Aorta (tissue), 5 donors: ENCODE measurements at places on chromosomes 5 and 9.

GRCh38 chr9:86413971-86414880 is 60.0 kb upstream of the TUT7 start:
- H3K27ac ChIP-seq: no peak overlapping the region
- no peaks in the 10 kb centered on the region for H3K36me3 ChIP-seq
- DNase-seq: no peak
- no peak overlapping the region for H3K4me3 ChIP-seq
- H3K27me3 ChIP-seq: no peaks in the 10 kb centered on the region
- H3K4me1 ChIP-seq: no peaks in the 10 kb centered on the region

DNA sequence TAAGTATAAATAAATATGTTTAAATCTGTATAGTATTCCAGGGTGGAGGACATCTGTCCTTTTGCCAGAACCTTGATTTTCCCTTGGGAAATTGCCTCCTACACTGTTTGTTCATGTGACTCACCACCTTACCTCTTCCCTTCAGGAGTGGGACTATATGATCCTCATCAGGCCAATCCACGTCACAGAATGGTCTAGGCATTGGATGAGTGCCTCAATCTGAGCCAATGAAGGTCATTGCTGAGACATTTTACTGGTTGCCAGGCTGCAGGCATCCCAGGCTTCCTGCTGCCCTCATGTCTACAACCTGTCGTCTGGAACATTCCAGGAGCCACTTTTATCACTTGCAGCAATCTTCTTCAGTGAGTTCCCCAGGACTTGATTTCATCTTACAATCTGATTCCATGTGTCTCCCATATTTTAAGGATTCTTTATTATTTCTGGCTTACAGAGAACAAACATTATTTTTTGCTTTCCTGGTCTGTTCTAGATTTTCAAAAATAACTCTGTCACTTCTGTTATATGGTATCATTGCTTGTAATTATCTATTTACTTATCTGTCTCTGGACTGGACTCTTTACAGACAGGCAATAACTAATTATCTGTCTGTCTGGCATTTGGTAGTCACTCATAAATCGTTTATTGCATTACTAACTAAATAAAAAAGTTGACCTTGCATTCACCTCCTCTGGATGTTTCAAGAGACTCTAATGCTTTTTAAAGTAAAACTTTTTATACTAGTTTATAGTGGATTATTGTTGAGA is 107.3 kb upstream of the APC start:
- H3K4me3 ChIP-seq: no peak overlapping the region
- H3K27me3 ChIP-seq: no peaks in the 10 kb centered on the region
- no peaks in the 10 kb centered on the region for H3K36me3 ChIP-seq
- no peak for DNase-seq
- H3K4me1 ChIP-seq: no peaks in the 10 kb centered on the region
- no peak overlapping the region for H3K27ac ChIP-seq

DNA sequence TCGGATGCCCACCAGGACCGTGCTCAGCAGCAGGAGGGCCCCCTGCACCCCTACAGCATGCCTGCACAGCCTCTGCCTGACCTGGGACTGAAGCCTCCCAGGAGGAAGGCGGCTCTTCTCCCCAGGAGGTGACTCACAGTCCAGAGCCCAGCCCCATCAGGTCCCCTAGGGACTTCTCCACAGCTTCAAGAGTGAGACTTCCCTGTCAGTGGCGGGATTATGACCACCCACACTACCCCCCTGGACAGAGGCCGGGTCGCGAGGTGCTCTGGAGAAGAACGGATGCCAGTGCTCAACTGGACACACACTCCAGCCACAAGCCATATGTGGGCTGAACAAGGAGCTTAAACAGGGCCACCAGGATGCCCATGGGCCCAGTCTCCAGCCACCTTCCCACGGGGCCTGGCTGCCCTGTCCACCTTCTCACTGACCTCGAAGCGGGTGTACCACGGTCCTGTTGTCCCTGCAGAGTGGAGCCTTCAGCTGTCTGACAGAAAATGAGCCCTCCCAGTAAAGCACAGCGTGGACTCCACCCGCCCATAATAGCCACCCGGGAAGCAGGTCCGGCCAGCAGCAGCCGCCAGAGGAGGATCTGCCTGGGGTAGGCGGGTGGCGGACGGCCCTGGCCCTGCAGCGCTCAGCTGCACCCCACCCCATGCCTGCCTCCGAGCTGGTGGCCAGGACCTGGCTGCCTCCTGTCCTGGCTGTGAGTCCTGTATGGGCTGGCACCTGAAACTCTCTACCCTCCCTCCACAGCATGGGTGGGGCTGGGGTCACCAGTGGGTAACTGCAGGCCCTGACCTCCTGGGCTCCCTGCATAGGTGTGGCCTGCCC is 54.7 kb downstream of the SEMA4D start:
- no peak overlapping the region for H3K4me3 ChIP-seq
- no peak for DNase-seq
- no peaks in the 10 kb centered on the region for H3K36me3 ChIP-seq
- no peaks in the 10 kb centered on the region for H3K4me1 ChIP-seq

DNA sequence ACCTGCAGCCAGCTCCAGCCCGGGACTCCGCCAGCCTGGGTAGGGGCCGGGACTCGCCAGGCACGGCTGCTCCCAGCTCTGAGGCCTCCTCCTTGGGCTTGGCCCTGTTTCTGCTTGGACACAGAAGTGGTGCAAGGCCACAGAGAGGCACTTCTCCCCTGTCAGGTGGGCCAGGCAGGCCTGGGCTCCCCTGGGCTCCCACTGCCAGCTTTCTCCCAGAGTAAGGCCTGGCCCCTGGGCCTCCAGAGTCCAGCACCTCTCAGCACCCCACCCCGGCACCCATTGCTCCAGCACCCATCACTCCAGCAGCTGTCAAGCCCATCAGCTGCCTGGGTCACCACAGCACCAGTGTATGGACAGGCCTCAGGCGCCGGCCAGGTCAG is 71.1 kb upstream of the LRRTM2 start:
- H3K27ac ChIP-seq: no peak overlapping the region

DNA sequence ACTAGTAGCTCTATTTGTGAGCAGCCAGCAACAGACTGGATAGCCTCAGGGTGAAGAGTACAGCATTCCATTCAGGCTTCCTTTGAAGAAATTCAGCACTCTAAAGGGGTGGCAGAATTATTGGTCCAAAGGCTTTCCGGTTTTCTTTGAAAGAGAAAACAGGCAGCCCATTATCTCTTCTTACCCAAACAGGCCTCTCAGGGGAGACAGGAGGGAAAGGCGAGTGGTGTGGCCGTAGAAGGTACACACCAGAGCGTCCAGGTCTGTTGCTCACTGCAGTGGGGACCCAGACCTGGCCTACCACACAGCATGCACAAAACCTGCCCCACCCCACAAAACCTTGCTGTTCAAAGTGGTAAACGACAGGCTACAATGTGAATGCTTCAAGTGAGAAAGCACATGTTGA is 83.3 kb downstream of the ZNF608 start:
- no peaks in the 10 kb centered on the region for H3K27me3 ChIP-seq
- no peak overlapping the region for H3K27ac ChIP-seq
- H3K4me3 ChIP-seq: no peak overlapping the region

GRCh38 chr9:24616863-24617262 is 71.2 kb upstream of the IZUMO3 start:
- no peak overlapping the region for H3K4me3 ChIP-seq
- H3K27me3 ChIP-seq: no peaks in the 10 kb centered on the region
- no peaks in the 10 kb centered on the region for H3K4me1 ChIP-seq
- H3K36me3 ChIP-seq: no peaks in the 10 kb centered on the region
- no peak for DNase-seq

DNA sequence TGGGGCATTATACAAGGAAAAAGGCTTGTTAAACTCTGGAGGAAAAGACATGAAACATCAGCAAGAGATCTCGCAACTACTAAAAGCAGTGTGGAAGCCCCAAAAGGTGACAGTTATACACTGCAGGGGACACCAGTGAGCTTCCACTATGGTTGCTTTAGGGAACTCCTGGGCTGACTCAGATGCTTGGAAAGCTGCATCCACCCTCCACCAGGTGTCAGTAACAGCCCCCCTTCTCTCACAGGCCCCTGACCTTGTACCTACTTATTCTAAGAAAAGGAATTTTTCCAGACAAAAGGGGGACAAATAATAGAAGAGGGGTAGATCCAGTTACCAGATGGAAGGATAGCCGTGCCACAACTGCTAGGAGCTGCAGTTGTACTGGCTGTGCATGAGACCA is 154.4 kb upstream of the COX7C start:
- H3K4me1 ChIP-seq: no peaks in the 10 kb centered on the region
- H3K4me3 ChIP-seq: no peak overlapping the region
- no peaks in the 10 kb centered on the region for H3K27me3 ChIP-seq
- no peaks in the 10 kb centered on the region for H3K36me3 ChIP-seq
- no peak overlapping the region for H3K27ac ChIP-seq

GRCh38 chr5:19777363-19777762 is 210.6 kb downstream of the CDH18 start:
- no peak for DNase-seq
- no peaks in the 10 kb centered on the region for H3K36me3 ChIP-seq
- H3K4me3 ChIP-seq: no peak overlapping the region
- H3K4me1 ChIP-seq: no peaks in the 10 kb centered on the region
- H3K27ac ChIP-seq: no peak overlapping the region
- H3K27me3 ChIP-seq: no peaks in the 10 kb centered on the region

DNA sequence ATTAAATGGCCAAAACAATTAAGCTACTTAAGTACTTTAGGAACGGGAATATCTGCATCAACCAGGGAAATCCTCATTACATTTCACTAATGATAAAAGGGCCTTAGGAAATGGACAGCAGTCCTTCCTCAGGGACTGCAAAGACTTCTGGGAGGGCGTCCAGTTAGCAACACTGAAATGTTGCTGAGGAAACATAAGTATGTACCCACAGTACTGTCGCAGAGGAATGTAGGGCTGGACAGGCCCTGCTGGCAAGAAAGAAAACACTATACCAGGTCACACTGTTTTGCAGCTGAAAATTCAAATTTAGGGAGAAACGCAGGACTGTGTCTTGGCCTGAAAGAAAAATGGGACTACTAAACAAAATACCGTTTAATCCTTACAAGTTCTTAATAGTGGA is 1.3 kb downstream of the C5orf15 start:
- H3K36me3 ChIP-seq: peaks cover 3% of the 10 kb centered on the region
- H3K4me1 ChIP-seq: peaks cover 9% of the 10 kb centered on the region
- H3K27me3 ChIP-seq: no peaks in the 10 kb centered on the region
- H3K27ac ChIP-seq: no peak overlapping the region

- H3K27me3 ChIP-seq: no peaks in the 10 kb centered on the region
- no peak overlapping the region for H3K4me3 ChIP-seq
- peaks cover 12% of the 10 kb centered on the region for H3K4me1 ChIP-seq
These were observed 69.3 kb downstream of the SGCD start for GRCh38 chr5:156396063-156396829.

DNA sequence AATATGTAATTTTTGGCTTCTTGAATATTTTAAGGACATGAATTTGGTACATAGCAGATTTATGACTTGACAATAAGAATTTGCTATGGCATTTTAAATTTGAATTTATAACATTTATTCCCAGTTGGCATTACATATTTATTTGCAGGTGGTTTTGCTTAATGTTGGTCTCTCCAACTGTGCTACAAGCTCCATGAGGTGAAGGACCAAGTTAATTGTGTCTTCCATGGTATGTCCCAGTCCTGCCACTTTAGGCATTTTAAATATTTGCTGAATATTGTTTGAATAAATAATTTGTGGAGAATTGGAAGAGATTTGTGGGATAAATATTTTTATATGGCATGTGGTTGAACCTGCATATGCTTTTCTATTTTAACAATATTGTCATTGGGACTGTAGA is 253.4 kb upstream of the RIOK2 start:
- no peak for DNase-seq
- no peaks in the 10 kb centered on the region for H3K4me1 ChIP-seq
- H3K36me3 ChIP-seq: no peaks in the 10 kb centered on the region
- H3K4me3 ChIP-seq: no peak overlapping the region
- no peaks in the 10 kb centered on the region for H3K27me3 ChIP-seq

DNA sequence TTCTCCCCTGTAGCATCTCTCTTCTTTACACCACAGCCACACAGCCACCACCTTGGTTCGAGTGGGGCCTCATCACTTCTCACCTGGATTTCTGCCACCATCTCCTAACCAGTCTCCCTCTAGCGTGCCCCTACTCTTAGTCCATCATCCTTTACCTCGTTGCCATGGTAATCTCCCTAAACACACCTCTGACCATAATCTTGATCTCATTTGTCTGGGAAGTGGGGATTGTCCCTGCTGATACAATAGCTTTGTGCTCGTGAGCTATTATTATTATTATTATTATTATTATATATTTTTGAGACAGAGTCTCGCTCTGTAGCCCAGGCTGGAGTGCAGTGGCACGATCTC is 76.5 kb upstream of the HSPA9 start:
- no peaks in the 10 kb centered on the region for H3K4me1 ChIP-seq
- H3K27ac ChIP-seq: no peak overlapping the region
- no peak overlapping the region for H3K4me3 ChIP-seq
- no peak for DNase-seq

- no peaks in the 10 kb centered on the region for H3K4me1 ChIP-seq
- H3K36me3 ChIP-seq: no peaks in the 10 kb centered on the region
- no peak overlapping the region for H3K27ac ChIP-seq
- no peak for DNase-seq
- H3K27me3 ChIP-seq: no peaks in the 10 kb centered on the region
These were observed 14.7 kb upstream of the ADAMTS19 start for GRCh38 chr5:129445379-129445778.

- no peaks in the 10 kb centered on the region for H3K36me3 ChIP-seq
- no peak overlapping the region for H3K27ac ChIP-seq
- H3K4me3 ChIP-seq: no peak overlapping the region
- H3K27me3 ChIP-seq: no peaks in the 10 kb centered on the region
- DNase-seq: no peak
These were observed 452.8 kb downstream of the ENC1 start for GRCh38 chr5:74187757-74188156.

DNA sequence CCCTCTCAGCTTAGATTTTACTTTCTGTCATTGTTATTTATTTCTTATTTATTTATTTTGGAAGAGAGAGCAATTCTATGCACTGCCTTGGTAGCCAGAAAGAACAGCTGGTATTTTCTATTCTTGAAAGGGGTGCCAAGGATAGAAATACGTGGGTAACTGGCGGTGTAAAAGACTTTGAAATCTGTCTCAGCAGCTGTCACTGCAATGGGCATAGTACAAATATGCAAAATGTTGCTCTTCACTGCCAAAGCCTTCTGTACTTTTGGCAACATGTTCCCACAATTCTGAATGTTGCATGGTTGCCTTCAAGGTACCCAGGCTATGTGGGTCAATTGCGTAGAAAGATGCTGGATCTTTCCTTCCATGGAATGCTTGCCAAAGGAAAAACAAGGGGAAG is 230.2 kb upstream of the EDIL3 start:
- no peaks in the 10 kb centered on the region for H3K36me3 ChIP-seq
- no peaks in the 10 kb centered on the region for H3K27me3 ChIP-seq
- H3K4me1 ChIP-seq: no peaks in the 10 kb centered on the region
- no peak for DNase-seq
- H3K27ac ChIP-seq: no peak overlapping the region

- H3K4me3 ChIP-seq: no peak overlapping the region
- peaks cover 3% of the 10 kb centered on the region for H3K36me3 ChIP-seq
- no peaks in the 10 kb centered on the region for H3K4me1 ChIP-seq
- H3K27ac ChIP-seq: no peak overlapping the region
- no peak for DNase-seq
- H3K27me3 ChIP-seq: no peaks in the 10 kb centered on the region
These were observed 635.7 kb downstream of the RAB3C start for GRCh38 chr5:59218424-59219045.
